Activated CD8-positive, alpha-beta memory T cell treated with anti-CD3 and anti-CD28 coated beads for 48 hours (primary cell): ENCODE measurements at places on chromosomes 16 and 17.

- DNase-seq = no peak
These were observed 254.0 kb downstream of the KATNIP start for GRCh38 chr16:27803775-27804549.

GRCh38 chr17:16820161-16820877 lies 130.3 kb downstream of the CCDC144A start:
- DNase-seq = no peak

DNA sequence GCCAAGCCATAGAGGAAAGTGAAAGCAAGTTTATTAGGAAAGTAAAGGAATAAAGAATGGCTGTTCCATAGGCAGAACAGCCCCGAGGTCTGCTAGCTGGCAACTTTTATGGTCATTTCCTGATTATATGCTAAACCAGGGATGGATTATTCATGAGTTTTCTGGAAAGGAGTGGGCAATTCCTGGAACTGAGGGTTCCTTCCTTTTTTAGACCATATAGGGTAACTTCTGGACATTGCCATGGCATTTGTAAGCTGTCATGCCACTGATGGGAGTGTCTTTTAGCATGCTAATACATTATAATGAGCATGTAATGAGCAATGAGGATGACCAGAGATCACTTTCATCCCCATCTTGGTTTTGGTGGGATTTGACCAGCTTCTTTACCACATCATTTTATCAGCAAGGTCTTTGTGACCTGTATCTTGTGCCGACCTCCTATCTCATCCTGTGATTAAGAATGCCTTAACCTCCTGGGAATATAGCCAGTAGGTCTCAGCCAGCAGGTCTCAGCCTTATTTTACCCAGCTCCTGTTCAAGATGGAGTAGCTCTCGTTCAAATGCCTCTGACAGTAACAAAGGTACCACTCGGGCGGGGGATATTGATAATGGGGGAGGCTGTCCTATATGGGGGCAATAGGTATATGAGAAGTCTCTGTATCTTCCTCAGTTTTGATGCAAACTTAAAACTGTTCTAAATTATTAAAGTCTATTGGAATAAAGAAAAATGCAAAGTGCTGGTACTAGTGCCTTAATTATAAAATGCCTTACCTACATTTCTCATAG lies 38.9 kb upstream of the HELZ start:
- DNase-seq = no peak

DNA sequence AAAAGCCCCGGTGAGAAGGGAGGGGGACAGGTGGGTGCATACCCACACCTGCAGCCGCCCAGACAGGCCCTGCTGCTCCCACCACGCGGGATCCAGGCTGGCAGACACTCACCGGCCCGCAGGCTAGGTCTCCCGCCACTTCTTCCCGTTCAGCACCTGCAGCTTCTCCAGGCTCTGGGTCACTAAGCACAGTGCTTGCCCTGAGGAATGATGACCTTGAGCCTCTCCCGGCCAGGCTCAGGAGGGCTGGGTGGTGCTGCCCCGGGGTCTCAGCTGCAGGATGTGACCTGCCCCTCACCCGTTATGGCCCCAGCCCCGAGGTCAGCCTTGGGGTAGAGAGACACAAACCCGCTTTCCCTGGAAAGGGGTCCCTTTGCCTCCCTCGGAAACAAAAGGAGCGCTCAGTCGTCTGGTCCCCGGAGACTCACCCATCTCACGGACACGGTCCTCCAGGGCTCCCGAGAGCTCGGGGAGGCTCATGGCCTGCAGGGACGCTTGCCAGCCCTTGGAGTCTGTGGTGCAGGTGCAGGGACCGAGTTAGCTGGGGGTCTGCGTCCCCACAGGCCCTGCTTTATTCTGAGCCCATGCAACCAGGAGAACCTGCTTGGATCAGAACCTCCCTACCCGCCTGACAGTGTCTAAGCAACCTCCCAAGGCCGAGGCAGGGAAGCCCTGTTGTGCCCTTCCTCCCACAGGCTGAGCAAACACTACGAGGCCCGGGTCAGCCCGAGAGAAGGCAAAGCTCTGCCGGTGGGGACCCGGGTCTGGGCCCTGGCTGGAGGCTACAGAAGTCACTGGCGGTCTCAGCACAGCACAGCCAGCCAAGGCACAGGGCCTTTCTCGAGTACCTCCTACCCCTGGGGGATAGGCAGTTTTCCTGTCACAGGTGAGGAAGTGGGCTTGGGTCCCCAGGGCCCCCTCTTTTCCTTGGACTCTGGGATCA lies 3.8 kb downstream of the NUDT16L1 start:
- DNase-seq = no peak

DNA sequence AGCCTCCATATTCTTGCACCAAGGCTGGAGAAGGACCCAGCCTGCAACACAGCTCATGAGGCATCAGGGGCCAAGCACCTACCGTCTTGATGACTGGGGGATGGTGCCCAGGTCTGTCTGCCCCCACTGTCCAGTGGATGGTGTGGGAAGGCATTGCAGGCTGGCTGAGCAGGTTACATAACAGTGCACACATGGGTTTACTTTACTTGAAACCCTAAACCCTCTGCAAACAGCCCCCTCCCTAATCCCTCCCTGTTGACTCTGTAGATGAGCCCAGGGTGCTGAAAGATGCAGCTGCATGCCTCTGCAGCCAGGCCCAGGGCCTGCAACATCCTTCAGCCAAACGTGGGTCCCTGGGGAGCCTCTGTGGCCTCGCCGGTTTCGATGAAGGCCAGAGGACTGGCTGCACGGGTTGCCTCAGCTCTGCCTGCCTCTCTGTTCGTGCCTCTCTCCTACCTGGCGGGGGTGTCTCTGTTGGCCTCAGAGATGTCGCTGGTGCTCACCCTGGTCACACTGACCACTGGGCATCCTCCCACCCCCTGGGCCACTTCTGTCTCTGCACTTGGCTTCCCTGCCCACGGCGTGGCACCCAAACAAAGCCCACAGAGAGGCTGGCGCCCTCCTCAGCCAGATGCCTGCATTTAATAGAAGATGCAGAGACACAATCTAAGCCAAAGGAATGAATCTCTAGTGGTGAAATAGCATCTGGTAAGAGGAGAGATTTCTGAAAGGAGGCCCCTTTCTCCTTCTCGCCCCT lies 95.1 kb downstream of the METRNL start:
- DNase-seq = no peak

- no peak for DNase-seq
These were observed 322.0 kb downstream of the MAF start for GRCh38 chr16:79278506-79278905.

- no peak for DNase-seq
These were observed 8.3 kb downstream of the SLC7A6 start for GRCh38 chr16:68272507-68273209.

- no peak for DNase-seq
These were observed 20.1 kb downstream of the SNX29 start for GRCh38 chr16:11996433-11997330.

DNA sequence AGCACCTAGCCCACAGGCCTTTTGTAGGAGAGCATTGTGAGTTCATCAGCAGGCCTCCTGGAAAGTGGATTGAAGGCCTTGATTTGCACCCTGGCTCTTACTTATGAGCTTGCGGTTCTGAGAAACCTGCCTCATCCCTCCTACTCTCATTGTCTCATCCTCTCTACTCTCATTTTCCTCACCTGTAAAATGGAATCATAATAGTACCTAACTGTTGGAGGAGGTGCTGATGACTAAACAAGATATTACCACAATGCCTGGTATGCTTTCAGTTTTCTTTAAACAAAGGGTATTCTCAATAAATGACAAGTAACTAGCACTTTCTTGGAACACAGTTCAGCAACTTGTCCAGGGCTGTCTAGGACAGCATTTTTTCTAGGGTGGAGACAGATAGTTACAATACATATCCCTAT lies 243.1 kb upstream of the MAF start:
- DNase-seq = no peak

GRCh38 chr16:87263418-87264052 lies 53.7 kb downstream of the C16orf95 start:
- no peak for DNase-seq

- no peak for DNase-seq
These were observed 38.4 kb upstream of the IRX6 start for GRCh38 chr16:55285586-55285985.

- DNase-seq = no peak
These were observed 19.6 kb upstream of the CCL2 start for GRCh38 chr17:34235389-34236028.

DNA sequence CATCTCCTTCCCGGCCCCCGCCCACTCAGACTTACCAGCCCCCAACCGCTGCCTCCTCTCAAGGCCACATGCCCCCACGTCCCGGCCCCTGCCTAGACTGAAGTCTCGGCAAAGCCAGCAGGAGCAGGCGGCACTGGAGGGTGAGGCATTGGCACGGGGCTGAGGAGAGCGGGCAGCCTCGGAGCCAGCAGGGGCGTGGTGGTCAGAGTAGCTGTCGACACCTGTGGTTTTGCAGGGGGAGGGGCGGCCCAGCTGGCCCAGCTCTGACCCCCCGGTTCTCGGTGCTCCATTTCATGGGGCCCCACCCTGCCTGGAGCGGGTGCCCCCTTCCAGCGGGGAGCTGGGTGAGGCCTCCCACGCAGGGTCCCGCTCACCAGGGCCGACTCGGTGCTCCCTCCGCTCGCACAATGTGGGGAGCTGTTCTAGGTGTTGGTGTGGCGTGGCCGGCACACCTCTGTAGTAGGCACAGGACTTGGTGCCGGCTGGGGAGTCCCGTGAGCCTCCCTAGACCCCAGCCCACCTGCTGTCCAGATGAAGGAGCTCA lies 4.7 kb downstream of the CDH15 start:
- no peak for DNase-seq

DNA sequence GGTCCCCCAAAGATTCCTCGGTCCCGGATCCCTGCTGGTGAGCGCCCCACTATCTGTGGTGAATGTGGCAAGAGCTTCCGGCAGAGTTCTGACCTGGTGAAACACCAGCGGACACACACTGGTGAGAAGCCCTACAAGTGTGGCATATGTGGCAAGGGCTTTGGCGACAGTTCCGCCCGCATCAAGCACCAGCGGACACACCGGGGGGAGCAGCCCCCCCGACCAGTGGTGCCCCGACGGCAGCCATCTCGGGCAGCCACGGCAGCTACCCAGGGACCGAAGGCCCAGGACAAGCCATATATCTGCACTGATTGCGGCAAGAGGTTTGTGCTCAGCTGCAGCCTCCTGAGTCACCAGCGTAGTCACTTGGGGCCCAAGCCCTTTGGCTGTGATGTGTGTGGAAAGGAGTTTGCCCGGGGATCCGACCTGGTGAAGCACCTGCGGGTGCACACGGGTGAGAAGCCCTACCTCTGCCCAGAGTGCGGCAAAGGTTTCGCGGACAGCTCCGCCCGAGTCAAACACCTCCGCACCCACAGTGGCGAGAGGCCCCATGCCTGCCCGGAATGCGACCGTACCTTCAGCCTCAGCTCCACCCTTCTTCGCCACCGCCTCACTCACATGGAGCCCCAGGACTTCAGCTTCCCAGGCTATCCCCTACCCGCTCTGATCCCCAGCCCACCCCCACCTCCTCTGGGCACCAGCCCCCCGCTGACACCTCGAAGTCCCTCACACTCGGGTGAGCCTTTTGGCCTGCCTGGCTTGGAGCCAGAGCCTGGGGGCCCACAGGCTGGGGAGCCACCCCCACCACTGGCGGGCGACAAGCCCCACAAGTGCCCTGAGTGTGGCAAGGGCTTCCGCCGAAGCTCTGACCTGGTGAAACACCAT lies 2.8 kb downstream of the ZNF48 start:
- DNase-seq = no peak

- no peak for DNase-seq
These were observed 2.1 kb downstream of the FAM20A start for GRCh38 chr17:68599091-68599490.

GRCh38 chr17:50585346-50585745 lies 24.8 kb downstream of the CACNA1G start:
- DNase-seq = no peak

DNA sequence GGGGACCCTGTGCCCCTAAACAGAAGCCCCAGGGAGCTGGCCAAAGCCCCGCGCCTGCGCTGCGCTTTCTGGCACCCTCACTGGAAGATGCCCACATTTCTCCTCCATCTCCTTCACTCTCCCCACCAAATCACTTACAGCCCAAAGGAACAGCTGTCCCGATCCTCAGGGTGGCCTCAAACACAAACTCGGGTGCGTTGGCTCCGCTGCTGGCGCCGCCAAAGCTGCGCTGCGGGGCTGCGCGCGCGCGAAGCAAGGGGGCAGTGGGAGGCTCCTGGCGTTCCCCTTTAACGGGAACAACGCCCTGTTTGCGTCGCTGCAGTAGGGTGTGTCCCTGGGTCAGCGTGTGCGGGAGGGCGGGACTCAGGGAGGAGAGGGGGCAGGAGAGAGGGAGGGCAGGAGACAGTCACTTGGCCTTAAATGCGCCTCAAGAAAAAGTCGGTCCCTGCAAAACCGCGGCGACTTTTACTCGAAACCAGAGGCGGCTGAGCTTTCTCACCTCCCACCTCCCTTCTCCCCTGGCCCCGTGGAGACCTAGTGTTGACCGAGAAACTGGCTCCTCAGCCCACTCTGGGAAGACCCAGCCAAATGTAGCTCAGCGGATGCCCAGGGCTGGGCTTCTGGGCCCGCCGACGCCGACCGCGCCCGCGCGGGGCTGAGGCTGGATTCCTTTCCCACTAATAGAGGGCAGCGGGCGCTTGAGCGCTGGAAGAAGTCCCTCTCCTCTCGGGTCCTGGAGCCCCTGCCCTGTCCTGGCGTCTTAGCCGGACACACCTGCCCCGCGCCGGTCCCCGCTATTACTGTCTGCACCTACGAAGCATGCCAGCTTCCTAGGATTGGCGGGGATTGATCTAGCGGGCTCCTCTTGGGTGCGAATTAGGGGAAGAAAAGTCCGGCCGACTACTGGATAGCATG lies 2.6 kb downstream of the PMP22 start:
- no peak for DNase-seq

DNA sequence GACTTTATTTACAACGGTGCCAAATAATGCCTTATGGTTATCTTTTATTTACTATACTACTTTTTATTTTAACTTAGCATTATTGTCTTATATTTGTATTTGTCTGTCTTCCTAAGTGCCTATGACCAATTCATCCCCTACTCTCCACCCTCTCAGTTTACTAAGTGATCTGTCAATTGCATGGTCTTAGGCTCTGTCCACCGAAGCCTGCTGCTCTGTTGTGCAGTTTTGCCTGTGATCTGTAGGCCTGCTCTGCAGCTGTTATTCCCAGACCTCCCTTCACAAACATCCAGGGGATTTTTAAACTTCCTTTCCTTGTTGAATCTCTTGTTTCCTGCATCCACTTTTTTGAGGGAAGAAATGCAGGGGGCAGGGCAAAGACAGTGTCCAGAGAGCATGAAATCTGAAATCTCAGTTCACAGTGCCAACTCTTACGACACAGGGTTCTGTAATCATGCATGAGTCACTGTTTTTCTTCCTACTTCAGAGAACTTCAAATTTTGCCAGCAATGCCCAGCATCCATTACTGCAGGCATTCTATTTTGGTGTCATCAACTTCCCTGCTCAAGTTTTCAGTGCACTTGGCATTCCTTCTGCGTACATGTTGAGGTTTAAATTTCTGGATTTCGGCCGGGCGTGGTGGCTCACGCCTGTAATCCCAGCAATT lies 11.4 kb downstream of the SLFN5 start:
- no peak for DNase-seq

- no peak for DNase-seq
These were observed 43.5 kb downstream of the KNOP1 start for GRCh38 chr16:19674485-19674884.
